HT-29 (cell line): ENCODE measurements at places on chromosomes 11 and 22. TPM values are rescaled to one million over a fixed set of nuclear protein-coding genes. Genes with fewer than 3 reads are reported as not detected.

CABP2 gene
- total RNA-seq: not detected in 2 replicates

APOBEC3G gene
- 0.97 TPM in 1 of 2 replicates, not detected in the other for total RNA-seq

PPARA gene
- total RNA-seq: 14.6 and 18.1 TPM in 2 replicates

FOLR1 gene
- 6.1 and 6.2 TPM in 2 replicates for total RNA-seq

DNA sequence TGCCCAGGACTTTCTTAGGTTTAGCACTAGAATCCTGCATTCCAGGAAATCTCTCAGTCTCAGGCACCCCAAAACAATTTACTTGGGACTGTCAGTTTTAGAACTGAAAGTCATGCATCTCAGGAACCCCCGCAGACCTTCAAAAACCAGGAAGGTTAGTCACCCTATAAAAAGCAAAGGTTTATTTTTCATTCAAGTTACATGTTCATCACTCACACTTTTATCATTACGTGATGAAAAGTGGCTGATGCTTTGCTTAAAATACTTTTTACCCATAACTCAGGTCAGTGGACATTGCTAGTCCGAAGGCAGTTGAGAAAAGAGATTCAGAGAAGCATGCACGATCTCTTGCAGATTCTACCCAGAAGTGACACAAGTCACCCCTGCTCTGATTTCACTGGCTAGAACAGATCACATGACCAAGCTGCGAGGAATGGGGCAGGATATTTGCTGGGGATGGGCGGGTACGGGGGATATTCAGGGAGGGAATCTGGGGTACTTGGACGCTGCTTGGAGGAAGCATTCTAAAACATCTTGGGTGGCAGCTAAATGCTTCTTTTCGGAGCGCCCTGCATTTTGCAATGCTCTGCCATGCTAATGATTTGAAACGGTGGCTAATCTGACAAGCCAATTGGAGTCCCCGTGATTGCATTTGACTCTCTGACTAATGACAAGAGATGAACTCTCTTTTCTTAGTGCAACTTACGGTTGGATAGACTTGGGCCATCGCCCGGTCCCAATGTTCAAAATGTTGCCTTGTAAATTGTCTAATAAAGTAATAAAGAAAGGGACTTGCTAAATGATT lies 110.2 kb downstream of the MIAT start:
- DNase-seq: no peak

GRCh38 chr11:92302770-92303169 lies 78.2 kb downstream of the FAT3 start:
- no peak for DNase-seq

- DNase-seq: no peak
Observed at GRCh38 chr11:14253421-14253820, 105.6 kb downstream of the RRAS2 start.

- DNase-seq: no peak
Observed at GRCh38 chr11:12206529-12206928, 96.1 kb downstream of the MICAL2 start.

DNA sequence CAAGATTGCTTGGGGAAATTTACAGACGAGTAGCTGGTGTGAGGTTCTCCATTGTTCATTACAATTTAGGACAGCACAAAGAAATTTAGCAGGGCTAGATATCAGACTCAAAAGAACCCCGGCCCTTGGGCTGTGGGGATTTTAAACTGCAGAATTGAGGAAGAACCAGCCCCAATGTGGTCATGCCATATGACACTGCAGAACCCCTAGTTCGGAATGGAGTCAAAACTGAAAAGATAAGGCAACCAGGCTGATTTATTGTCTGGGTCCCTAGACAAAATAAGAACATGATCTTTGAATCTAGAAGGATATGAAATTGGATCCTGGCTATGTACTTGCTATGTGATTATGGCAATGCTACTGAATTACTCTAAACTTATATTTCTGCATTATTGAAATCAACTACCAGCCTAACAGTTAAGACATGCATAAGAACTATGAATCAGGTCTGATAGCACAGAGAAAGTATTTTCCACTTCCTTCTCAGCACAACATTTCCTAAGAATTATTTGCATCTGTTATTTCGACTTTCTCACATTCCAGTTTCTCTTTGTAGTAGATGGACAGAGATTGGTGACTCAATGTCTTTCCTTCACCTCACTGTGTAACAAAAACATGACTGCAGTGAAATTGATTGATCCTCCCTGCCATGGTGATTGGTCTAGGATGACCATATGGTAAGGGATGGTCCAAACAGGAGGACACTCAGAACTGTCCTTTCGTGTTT lies 13.2 kb downstream of the MMP3 start:
- no peak for DNase-seq

DNA sequence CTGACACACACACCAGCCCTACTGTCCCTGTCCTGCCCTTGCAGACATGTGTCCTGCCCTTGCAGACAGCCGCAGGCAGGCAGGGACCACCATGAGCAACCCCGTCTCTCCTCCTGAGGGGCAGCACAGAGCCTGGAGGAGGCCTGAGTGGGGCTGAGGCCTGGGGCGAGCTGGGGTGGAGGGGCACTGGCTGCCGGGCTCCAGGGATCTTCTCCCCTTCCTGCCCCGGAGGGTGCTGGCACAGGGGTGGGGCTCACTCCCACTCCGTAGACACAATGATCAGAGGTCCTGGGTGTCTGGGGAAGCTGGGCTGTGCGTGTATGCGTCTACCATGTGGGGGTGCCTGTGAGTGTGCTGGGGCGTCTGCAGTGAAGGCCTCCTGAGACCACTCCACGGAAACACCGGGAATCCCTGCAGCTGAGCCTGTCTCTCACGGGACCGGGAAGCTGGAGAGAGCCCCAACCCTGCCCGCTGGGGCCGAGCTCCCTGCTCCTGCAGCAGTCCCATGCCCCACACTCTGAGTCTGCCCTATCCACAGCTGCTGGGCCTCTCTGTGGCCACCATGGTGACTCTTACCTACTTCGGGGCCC lies 588 bp downstream of the TSPAN32 start:
- no peak for DNase-seq
